ELR (cell line): ENCODE measurements at places on chromosomes 1 and 21.
A peak's percentile ranks its signal among the peaks of the same experiment; 100 is the strongest.

DNA sequence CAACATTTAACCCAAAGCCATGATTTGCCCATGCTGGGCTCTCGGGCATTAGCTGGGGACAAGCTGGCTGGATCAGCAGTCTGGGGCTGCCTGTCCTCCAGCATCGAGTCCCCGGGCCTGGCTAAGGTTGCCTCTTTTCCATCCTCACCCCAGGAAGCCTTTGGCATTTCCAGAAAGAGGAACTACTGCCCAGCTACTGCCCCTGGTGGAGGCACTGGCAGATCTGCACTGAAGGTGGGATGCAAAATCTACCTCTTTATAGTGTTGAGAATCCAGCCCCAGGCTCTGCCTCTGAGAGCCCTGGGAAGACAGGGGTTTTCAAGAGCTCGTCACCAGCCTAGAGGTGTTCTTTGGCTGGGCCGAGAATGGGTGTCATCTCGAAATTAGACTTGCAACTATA, 635.9 kb downstream of the MATN1 start:
- DNase-seq = peak; percentile 25

GRCh38 chr1:108130794-108131193, 69.3 kb downstream of the SLC25A24 start:
- DNase-seq = no peak

DNA sequence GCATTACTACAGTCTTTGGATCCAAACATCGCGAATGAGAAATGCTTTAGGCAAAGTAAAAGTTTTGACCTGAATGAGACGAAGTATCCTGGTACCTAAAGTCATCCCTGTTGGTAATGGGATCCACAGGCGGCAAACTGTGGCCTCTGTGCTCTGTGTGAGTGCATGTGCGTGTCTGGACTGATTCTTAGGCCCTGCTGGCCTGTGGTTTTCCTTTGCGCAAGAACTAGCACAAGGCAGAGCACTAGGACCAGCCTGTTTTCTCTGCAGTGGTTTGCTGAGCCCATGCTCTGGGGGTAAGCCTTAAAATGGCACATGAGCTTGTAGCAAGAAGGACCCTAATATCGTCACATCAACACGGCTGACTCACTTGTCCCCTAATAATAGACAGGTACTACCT, 251.2 kb downstream of the DSCAM start:
- no peak for DNase-seq

DNA sequence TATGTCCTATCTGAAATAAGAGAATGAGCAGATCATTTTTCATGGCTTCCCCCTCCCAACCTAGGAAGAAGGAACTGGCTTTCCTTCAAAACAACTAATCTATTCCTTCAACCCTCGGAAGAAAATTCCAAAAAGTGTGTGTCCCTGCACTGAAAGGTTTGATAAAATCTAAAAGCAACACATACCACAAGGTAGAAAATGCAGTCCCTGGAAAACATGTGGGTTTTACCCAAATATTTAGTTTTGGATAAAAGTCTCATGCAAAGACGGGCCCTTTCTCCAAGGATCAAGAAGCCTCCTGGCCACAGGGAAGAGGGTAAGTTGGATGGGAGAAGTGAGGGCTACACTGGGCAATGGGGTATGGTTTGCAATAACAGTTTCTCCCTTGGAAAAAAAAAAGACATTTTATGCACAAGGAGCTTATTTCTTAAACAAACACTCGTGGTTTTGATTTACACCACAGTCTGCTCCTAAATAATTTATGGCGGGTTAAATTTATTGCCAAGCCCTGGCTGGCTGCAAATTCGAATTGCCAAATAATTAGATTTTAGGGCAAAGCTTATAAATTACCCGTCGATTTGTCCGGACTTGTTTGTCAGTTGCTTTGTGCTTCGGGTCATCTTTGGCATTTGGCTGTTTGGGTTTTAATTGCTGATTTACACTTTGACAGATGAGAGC, 28.9 kb downstream of the ERI3 start:
- DNase-seq = no peak

DNA sequence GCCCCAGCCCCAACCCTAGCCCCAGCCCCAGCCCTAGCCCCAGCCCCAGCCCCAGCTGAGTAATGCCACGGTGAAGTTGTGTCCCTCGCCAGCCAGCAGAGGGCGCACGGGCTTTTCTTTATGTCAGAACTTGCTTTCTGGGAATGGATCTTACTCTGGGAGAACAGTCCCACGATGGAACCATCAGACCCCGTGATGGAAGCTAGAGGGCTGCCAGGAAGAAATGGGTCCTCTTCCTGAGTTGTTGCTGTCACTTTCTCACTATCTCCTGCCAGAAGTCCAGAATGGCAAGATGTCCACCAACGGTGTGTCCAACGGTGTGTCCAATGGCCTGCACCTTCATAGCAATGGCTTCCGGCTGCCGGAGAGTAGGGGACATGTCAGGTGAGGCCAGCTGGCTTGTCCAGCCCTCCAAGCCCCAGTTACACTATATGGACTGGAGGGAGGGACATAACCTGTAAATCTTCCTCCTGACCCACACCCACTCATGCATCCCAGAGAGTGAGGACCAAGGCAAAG, 25.1 kb upstream of the TMEM222 start:
- DNase-seq = peak; percentile 73

GRCh38 chr1:147640553-147641165, 29.7 kb downstream of the ACP6 start:
- peak; percentile 89 for DNase-seq

DNA sequence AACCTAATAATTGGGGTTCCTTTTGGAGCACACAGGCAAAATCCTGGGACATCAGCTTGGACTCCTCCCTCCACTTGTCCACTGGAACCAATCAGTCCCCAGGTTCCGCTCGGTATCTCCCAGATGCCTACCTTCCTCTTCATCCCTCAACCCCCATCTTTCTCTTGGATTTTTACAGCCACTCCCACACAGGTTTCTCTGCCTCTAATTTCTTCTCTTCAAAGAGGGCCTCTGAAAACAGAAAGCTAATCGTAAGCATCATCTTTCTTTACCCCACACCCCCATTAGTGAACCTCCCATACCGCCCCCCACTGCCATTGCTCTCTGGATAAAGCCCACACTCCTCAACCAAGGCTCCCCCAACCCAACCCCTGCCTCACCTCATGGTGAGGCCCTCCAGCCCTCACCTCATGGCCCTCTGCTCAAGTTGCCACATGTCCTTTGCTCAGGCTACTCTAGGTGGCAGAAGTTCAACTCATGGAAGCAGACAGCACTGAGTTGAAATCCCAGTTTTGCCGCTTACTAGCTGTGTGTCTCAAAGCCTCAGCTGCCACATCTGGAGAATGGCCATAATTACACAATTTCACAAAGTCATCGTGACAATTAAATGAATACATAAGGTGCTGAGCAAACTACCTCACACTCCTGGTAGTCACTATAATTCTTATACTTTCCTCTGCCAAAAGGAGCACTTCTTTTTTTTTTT, 18.1 kb upstream of the WASF2 start:
- DNase-seq = no peak

- DNase-seq = peak; percentile 8
Observed at GRCh38 chr1:246383791-246384190, 123.3 kb downstream of the SMYD3 start.

- DNase-seq = no peak
Observed at GRCh38 chr1:151054971-151055547, 4.4 kb downstream of the CDC42SE1 start.

DNA sequence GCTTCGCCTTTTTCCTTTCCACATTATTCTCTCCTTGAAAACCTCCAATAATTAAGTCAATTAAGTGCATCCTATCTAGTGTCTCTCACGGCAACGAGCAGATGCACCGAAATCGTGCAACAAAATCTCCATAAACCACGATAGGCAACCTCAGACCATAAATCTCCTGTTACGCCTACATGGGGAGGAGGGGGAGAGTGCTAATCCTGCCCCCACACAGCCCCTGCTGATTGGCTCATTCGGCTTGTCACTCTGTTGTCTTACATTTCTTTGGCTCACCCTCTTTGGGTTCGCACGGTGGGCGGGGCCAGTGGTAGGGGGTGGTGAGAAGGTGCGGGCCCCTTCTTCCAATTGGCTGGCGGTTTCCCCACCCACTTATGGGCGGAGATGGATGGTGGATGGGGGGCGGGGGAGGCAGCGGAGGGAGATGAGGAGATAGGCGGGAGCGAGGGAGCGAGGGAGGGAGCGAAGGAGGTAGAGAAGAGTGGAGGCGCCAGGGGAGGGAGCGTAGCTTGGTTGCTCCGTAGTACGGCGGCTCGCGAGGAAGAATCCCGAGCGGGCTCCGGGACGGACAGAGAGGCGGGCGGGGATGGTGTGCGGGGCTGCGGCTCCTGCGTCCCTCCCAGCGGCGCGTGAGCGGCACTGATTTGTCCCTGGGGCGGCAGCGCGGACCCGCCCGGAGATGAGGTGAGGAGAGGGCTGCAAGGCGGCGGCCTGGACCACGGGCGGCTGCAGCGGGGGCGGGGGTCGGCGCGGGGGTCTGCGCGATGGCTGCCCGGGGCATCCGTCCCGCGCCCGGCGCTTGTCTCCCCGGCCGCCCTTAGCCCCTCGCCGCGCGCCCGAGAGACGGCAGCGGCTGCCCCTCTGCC, at the start of gene ITSN1:
Gene ITSN1 (plus strand): TSS at position 475 of the 869 bp plus-strand sequence. CDS start 76,328 bp downstream, outside the sequence.
- DNase-seq = peak; percentile 99

DNA sequence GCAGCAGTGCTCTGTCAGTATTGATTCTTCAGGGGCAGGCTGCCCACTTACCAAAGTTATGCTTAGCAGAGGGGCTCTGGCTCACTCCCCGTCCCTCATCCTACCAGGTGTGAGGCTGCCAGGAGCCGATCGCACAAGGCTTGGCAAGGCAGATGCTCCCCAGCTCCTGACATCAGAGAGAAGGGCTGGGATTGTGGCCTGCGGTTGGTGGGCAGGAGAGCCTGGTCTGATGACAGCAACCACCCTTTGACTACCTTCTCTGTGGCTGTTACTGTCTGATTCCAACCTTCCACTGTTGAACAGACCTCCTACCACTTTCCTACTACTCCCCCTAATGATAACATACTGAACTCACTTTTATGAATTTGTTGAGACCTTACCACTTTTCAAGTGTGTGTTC, 23.7 kb upstream of the WDR26 start:
- no peak for DNase-seq

DNA sequence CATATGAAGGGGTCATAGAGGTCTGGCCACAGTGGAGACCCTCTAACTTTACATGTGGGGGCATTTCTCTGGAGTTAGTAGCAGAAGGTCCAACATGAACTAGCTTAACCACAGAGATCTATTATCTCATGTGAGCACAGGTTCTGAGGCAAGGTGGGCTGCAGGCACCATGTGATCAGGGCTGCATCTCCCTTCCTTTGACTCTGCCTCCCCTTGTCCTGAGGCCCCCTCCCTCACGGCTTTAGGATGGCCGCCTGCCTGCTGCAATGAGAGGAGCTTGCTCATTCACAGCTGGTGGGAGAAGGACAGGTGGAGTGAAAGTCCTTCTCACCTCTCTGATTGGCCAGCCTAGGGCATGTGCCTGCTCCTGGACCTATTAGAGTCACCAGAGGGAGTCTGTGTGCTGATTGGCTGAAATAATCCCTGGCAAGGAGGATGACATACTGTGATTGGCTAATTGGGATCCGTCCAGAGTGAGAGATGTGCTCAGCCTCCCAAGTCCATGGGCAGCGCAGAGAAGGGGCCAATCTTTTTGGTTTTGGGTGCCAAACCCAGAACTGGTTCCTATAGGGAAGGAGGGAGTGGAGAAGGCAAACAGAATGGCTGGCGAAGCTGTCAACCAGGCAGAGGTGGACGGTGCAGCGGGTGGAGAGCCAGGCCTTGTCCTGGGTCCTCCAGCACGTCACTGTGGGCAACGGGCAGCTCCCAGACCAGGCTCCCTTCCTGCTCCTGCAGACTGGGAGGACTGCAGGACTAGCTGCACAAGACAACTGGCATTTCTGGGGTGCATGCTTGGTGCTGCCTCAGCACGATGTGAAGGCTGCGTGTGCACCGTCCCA, 39.4 kb upstream of the C1orf174 start:
- no peak for DNase-seq

GRCh38 chr1:17193222-17194132, 11.5 kb upstream of the PADI1 start:
- no peak for DNase-seq

DNA sequence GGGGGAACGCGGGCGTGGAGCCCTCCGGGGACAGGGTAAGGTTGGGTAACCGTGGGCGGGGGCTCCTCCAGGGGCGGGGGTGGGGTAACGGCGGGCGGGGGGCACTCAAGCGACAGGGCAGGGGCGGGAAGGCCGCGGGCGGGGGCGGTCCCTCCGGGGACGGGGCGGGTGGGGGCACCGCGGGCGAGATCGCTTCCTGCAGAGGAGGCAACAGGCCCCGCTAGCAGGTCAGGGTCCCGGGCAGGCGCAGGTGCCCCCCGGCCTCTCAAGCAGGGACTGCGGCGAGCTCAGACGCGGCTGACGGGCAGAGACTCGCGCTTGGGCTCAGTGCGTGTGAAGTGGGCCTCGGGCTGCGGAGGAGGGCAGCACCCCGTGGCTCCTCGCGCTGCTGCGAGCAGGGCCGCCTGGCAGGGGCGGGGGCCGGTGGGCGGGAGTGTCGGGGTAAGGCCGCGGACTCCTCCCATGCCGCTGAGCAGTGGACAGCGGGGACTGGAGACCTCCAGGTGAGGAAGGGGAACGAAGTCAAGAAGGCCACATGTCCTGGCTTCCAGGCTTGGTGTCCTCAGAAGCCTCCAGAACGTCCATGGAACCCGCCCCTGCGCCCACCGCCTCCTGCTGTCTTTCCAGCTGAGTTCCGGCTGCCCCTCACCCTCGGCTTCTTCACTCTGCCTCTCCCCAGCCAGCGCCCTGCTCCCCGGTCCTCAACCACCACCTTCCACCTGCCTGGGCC, 627 bp upstream of the GNB1 start:
- peak; percentile 75 for DNase-seq

DNA sequence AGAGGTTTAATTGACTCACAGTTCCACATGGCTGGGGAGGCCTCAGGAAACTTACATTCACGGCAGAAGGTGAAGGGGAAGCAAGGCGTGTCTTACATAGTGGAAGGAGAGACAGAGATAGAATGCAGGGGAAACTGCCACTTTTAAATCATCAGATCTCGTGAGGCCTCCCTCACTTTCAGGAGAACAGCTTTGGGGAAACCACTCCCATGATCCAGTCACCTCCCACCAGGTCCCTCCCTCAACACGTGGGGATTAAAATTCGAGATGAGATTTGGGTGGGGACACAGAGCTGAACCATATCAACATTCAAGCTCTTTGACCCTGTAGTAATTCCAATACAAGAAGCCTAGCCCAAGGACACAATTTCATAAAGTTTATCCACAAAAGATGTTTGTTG, 13.7 kb downstream of the PIGP start:
- no peak for DNase-seq
